ENCODE measurements at places on chromosomes 11 and 22.

DNA sequence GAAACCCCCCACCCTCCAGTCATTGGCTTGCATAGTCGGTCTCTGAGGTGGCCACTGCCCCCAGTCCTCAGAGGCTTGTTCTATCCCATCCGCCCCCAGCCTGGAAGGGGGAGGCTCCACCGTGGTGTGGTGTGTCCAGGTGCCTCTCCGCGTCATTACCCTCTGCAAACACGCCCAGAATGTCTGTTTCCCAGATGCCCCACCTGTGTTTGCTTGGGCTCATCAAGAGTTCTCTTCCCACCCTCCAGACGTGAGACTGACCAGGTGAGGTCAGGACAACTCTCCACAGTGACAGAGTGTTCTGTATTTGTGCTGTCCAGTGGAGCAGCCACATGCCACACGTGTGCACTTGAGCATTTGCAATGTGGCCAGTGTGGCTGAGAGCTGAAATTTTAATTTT lies 24.9 kb downstream of the LRRC10B start:
- DNase-seq: no peak

DNA sequence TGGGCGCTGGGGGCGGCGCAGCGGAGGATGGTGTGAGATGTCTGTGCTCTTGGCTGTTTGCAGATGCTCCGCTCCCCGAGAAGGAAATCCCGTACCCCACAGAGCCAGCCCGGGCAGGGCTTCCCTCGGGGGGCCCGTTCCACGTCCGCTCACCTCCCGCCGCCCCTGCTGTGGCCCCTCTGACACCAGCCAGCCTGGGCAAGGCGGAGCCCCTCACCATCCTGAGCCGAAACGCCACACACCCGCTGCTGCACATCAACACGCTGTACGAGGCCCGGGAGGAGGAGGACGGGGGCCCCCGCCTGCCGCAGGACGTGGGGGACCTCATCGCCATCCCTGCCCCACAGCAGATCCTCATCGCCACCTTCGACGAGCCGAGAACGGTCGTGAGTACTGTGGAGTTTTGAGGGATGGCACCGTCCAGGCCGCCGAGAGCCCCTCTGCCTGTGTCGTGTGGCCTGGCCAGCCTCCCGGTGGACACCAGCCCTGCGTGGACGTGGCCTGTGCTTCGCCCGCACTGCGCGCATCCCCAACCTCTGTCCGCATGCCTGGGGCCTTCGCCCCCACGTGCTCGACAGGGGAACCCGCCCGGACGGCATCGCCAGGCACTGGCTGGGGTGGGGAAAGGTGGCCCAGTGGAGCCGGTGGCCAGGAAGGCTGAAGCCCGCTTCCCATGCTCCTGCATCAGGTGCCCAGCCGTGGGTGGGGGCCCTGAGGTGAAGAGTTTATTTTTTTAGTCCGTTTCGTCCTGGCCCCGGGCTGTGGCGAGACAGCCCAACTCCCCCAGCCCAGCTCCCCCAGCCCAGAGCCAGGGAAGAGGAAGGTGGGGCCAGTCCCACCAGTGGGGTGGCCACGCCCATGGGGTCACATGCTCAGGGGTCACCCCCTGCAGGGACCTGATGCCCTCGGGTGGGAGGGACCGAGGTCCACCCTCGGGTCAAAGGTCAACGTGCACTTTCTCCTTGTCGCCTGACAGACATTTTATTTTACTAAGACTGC lies 6.5 kb upstream of the TRABD start:
- no peak for DNase-seq

DNA sequence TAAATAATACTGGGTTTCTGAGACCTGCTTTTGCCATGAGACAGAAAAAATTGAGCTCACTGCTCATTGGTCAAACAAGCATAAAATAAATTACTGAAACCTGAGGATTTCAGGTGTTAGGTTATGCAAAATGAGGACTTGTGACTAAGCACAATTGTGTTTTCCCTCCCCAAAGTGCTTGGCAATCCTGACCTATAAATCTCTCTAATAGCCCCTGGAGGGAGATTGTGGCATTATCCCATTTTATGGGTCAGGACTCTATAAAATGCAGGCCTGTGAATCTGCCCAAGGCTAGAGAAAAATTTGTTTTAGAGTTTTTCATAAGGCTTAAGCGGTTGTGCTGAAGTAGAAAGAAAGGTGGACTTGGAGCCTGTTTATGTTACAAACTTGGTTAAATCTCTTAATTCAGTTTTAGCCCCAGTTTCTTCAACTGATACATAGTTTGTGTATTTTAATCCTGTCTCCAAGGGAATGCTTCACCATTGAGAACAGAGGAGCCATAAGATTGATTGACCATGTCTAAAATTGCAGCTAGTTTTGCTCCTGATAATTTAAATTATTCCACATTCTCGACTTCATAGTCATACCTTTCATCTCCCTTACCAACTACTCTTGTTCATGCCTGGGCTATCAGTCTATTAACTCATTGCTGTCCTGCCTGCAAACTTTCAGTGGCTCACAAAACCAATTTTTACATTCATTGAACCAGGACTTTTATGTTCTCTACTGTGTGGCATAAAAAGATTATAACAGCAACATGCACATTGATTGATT lies 63.6 kb upstream of the LRRC4C start:
- peak; percentile 75 for DNase-seq

DNA sequence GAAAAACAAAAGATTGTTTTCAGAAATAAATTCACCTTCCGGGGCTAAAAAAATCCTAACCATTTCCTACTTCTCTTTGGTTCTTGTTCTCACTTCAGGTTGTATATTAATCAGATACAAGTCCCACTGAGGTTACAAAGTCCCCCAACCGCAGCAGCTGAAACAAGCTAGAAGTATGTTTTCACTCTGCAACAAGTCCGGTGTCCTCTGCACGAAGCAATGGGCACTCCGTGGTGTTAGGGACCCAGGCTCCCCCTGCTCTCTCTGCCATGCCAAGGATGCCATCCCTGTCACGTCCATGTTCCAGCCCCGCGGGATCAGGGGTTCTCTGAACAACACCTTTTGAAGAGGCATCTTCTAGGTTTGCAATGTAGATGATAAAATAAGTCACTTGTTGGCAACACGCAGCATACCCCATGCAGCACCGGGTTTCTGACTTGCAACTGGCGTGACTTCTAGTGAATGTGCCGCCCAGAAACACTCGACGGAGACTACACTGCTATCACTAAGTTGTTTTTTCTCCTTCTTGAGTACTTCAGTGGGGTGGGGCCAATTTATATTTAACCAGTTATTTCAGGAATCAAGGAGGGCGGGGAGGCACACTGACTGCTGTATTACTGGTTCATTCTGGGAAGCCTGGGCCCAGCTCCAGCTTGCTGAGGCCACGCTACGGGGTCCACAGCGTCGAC lies 25.4 kb upstream of the GSTP1 start:
- DNase-seq: no peak

GRCh38 chr11:77617892-77618291 lies 19.7 kb downstream of the CLNS1A start:
- peak; percentile 59 for DNase-seq

GRCh38 chr11:116641561-116642045 lies 131.2 kb downstream of the BUD13 start:
- peak; percentile 34 for DNase-seq

DNA sequence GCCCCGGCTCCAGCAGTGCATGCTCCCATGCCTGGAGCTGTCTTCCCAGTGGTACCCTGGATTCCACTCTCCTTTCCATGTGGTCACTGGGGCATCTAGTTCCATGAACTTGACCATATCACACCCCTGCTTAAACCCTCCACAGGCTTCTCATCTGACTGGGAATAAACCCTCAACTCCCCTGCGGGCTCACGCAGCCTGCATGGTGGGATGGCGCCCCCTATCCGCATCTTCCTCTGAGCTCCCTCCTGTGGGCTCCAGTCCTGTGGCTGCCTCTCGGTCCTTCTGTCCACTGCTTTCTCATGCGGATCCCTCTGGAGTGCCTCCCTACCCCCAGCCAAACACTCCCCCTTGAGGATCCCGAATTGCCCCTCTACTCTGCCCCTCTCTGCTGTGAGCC lies 41.4 kb upstream of the TTLL12 start:
- DNase-seq: peak; percentile 22

DNA sequence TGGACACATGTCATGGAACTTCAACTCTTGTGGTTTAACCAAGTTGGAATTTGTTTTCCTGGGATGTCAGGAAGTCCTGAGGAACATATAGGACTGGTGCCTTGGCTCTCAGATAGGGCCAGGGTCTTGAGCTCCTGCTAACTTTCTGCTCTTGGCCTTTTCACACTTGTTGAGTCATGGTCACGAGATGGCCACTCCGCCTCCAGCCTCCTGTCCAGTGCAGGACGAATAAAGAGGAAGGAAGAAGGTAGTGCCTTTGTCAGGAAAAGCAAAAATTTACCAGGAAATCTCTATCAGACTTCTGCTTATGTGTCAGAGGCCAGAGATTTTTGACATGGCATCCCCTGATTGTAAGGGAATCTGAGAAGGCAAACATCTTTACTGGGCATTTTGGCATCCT lies 89.1 kb upstream of the ARHGAP20 start:
- DNase-seq: no peak

DNA sequence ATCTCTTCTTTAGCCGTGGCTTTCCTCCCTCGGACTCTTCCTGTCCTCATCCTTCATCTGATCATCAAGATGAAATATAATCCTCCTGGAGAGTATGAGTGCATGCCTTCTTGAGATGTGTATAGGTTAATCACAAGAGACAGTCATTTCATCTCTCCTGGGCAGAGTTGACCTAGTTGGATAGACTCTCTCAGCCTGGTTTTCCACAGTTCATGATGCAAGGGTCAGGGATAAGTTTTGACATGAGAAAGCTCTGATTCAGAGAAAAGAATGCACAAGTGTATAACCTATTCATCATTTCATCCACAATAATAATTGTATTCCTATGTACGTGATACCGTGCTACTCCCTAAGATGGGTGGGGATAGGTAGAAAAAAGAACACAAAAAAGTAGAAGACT lies 33.2 kb upstream of the CCDC90B start:
- DNase-seq: no peak

- no peak for DNase-seq
These were observed 8.6 kb downstream of the NXPE1 start for GRCh38 chr11:114551060-114551459.

DNA sequence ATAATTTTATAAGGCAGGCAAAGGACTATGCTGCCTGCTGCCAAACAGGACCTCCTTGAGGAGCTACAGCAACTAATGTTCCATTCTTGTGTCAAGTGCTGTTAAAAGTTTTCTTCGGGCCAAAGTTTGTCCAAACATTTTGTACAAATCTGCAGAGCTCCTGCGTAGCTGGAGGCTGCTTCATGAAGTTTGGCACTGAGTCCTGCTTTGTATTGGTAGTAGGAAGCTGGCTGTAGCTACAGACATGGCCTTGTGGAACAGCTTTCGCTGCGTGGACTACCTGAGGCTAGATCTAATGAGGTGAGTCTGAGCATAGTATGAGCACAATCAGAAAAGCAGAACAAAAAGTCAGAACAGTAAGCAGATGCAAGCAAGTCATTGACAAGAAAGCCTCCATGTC lies 528.1 kb downstream of the DLG2 start:
- DNase-seq: no peak

DNA sequence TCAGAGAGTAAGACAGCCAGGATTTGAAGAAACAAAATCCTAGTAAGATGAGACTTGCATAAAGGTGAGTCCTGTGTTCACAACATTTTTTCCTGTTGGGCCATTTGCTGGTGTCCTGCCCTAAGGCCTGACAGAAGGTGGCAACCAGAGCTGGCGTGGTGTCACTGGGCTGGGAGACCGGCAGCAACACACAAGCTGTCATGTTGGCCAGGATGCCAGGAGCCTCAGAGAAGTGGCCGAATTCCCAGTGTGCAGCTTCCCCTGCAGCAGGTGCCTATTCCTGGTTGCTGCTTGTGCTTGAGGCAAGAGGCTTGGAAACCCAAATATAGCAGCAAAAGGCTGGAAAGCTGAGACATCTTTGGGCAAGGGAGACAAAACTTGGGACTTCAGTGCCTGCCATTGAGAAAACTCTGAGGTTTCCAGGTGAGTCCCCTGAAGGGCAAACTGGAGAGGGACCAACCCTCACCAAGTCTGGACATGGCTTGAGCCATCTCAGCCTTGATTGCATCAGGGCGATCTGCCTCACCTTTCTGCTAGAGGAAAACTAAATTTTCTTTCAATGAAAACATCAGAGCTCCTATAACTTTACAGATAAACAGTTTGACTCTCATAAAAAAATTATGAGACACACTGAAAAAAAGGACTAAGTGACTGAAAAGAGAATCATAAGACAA lies 25.9 kb downstream of the ALG12 start:
- no peak for DNase-seq

- no peak for DNase-seq
These were observed 7.2 kb upstream of the UCP3 start for GRCh38 chr11:74015919-74016684.

GRCh38 chr22:20130731-20131596 lies 640 bp upstream of the ZDHHC8 start:
- DNase-seq: peak; percentile 70

DNA sequence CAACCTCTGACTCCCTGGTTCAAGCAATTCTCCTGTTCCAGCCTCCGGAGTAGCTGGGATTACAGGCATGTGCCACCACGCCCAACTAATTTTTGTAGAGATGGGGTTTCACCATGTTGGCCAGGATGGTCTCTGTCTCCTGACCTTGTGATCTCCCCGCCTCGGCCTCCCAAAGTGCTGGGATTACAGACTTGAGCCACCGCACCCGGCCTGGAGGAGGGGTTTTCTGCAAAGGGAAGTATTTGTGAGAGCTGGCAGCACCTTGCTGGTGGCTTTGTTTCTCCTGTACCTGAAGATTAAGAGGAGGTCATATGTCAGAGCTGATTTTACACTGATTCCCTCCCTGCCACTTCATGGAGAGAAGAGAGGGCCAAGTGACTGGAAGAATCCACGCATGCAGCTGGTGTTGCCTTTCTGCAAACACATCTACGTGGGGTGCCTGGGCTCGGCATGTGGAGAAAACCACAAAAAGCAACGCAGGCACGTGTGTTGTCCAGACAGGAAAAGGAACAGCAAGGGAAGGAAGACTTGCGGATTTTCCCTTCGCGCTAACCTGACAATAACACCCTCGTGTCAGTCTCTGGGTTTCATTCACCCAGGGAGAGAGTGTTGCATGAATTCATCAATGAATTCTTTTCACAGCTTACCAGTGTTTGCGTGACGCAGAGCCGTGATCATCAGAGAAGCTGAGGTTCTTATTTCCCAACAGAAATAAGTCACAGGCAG lies 61.9 kb downstream of the TSPAN18 start:
- DNase-seq: peak; percentile 16

- no peak for DNase-seq
These were observed 8.4 kb upstream of the RASSF10 start for GRCh38 chr11:13000721-13001120.

- no peak for DNase-seq
These were observed 665.4 kb downstream of the METTL15 start for GRCh38 chr11:28773606-28774005.

GRCh38 chr11:62459080-62459479 lies 40.2 kb downstream of the SCGB1A1 start:
- DNase-seq: peak; percentile 18

- DNase-seq: peak; percentile 99
These were observed 16.0 kb upstream of the BMAL1 start for GRCh38 chr11:13261591-13262061.

Data from M059J (cell line).